ENCODE measurements at places on chromosomes 2 and 18.

GRCh38 chr2:106970471-106971261, 84.7 kb upstream of the ST6GAL2 start:
- DNase-seq: no peak

DNA sequence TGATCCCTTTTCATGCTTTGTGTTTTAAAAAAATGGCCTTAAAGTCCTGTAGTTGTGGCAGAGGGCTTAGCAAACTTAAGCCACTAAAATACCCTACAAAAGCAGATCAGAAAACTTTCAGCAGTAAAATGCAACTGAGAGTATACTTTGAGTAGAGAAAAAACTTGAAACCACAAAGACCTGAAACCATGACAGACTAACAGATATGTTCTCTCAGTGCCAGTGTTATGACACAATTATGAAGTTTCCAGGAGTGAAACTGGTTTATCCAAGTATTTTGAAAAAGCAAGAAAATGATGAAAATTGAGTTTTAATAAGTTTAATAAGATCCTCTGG, 74.5 kb downstream of the SPRED2 start:
- no peak for DNase-seq

- DNase-seq: no peak
Observed at GRCh38 chr2:214255046-214255445, 155.8 kb upstream of the VWC2L start.

DNA sequence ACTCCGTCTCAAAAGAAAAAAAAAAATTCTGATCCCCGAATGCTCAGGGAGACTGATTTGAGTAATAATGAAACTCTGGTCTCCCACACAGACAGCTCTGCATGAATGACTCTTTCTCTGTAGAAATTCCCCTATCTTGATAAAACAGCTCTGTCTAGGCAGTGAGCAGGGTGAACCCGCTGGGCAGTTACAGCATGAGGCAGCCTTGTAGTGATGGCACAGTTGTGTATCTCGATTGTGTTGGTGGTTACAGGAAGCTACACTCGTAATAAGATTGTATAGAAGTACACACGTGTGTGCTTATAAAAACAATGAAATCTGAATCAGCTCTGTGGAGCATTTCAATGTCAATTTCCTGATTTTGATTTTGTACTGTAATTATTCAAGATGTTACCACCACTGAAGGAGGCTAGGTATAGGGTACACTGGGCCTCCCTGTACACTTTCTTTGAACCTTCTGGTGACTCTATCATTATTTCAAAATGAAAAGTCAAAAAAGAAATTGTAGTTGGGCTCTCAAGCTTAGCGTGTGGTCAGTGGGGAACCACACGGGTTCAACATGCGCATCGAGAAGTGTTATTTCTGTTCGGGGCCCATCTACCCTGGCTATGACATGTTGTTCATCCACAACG, 34.9 kb upstream of the ATP8B1 start:
- no peak for DNase-seq

- no peak for DNase-seq
Observed at GRCh38 chr2:207983641-207984042, 41.7 kb downstream of the PLEKHM3 start.

GRCh38 chr2:136128905-136129304, 11.0 kb upstream of the CXCR4 start:
- no peak for DNase-seq

DNA sequence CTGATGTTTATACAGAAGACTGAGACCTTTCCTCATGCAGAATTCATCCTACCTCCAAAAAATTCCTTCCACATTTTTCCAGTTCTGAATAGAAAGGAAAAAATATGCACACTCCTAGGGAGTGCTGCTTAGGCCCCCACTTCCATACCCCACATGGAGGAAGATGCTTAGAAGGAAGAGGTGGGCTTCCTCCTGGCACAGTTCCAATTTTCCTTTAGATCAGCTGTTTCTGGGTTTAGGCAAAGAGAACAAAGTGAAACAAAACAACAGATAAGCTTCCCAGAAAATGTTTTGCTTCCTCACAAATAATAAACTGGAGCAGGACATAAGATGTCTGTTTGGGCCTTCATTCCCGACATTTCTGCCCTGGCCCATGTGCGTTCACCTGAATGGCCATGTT, 172.6 kb downstream of the PRPF40A start:
- DNase-seq: no peak

DNA sequence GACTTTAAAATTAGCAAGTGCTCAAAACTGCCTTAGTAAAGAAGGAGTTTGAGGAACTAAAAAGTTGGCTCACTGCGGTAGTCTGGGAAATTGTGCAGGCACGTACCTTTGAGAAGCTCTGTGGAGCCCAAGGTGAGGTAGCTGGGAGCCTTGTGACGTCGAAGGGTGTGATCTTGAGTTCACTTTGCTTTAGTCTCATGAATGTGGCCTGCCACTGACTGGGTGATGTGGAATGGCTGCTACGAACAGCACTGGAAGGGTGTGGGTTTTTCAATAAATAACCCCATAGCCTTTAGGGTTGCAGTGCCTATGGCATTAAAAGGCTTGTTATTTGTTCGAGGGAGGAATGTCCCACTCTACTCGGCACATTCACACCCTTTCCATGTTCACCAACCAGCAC, 312.3 kb downstream of the PRKCE start:
- no peak for DNase-seq

GRCh38 chr2:197904446-197904845, 100.1 kb downstream of the PLCL1 start:
- peak; percentile 25 for DNase-seq

GRCh38 chr2:6027066-6027465, 334.9 kb downstream of the SOX11 start:
- DNase-seq: no peak

GRCh38 chr18:68035774-68036522, 519.4 kb upstream of the DSEL start:
- DNase-seq: no peak

- no peak for DNase-seq
Observed at GRCh38 chr2:202278036-202278760, 12.6 kb downstream of the NOP58 start.

- DNase-seq: no peak
Observed at GRCh38 chr2:34660741-34661140, 1061.6 kb upstream of the FAM98A start.

GRCh38 chr2:28349546-28350165, 43.0 kb upstream of the FOSL2 start:
- no peak for DNase-seq

DNA sequence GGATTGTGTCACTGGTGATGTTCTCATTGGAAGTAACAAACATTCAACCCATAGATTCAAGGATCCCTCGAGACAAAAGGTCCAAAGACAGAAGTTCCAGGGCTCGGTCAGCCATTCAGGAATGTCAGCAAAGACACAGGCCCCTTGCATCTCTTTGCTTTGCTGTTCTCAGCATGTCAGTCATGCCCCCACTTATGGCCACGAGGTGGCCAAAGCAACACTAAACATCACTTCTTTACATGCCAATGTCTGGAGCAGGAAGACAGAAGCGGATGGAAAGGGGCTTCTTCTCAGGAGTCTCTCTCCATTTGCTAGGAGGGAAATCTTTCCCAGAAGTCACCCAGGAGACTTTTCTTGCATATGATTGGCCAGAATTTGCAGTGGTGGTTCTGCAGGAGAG, 191.6 kb upstream of the SP5 start:
- DNase-seq: no peak

DNA sequence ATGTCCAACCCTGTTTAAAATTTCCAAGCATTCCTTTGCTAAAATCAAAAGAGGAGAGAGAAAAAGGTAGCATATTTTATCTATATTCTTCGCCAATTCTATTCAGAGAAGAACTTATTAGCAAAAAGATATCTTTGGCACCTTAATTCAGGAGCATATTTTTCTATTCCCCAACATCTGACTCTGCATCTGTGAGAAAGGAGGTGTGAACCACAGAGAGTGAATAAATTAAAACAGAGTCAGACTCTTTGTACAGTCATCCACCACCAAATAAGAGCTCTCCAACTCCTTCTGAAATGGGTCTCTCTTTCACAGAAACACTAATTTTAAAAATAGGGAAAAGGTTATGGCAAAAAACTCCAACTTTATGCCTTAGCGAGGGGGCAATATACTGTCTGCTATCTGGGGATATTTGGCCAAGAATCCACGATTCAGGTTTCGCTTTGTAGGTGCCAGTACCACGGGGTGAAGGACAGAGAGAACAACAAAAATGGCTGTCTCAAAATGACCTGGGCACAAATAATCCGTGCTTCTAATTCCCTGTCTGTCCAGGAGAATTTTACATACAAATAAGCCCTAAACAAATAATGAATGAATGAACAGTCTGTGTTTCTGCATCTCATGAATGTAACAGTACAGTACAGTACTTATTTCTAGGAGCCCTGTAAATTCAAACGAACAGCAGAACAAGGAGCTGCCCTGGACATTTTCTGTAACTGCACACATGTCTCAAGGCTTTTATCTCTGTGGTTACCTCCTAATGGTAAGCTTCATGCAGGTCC, 43.4 kb downstream of the EPB41L3 start:
- no peak for DNase-seq

DNA sequence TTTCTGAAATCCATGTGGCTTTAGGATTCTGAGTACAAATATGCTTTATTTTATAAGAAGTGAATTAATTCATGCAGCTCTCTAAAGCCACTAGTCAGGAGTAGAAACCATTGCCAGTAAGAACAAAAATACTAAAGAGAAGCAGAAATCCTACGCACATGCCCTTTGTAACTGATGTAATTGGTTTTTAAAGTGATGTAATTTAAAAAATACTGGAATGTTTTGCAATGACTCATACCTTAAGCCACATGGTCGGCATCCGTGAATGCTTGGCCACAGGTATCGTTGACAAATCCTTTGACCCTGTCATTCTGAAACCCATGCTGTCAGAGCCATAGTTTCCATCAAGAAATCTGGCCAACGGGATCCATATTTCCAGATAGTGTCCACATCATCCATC, 213.3 kb downstream of the ACKR3 start:
- no peak for DNase-seq

GRCh38 chr2:165610591-165611029, 141.1 kb downstream of the CSRNP3 start:
- no peak for DNase-seq

GRCh38 chr2:56379066-56379465, 195.3 kb downstream of the CCDC85A start:
- no peak for DNase-seq

- no peak for DNase-seq
Observed at GRCh38 chr2:72981536-72981935, 64.2 kb downstream of the EMX1 start.

DNA sequence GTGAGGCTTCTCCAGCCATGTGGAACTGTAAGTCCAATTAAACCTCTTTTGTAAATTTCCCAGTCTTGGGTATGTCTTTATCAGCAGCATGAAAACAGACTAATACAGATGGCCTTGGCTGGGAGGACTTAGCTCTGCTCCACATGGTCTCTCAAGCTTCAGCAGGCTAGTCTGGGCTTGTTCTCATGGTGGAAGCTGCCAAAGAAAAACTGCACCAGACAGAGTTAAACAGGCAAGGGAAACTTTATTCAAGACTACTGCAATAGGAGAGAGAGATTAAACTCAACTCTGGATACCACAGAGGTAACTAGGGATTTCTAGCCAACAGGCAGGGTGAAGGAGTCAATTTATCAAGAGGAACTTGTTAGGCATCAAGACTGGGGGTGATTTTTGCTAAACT, 142.1 kb downstream of the CABLES1 start:
- no peak for DNase-seq

DNA sequence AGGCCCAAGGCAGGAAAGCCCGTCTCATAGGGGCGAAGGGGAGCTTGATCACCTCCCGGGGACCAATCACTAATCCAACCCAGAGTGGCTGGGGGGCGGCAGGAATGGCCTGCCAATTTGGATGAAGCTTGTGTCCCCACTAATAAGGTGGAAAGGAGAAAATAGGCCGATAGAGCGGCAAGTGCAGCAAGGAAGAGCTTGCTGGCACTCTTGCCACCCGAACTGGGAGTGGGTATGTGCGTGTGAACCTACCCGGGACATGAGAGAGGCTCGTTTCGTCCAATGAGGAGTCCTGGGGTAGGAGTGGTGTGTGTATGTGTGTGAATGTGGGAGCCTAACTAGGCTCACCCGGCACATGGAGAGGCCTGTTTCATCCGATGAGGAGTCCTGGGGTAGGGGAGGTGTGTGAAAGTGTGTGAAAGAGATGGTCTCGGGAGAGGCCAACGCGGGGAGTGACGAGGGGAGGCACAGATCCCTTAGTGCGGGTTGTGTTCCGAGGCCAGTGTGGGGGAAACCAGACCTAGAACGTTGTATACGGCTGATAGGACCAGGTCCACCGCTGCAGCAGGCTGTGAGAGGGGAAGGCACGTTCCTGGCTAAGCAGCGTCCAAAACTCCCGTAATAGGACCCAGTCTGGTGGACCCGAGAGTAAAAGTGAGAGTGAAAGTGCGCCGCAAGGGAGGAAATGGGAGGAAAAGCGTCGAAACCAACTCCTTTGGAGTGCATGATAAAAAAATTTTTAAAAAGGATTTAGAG, 47.1 kb upstream of the SELENOI start:
- peak; percentile 30 for DNase-seq
